Ovary (tissue), 10 donors: ENCODE measurements at places on chromosomes 13 and 19. TPM values are rescaled to one million over a fixed set of nuclear protein-coding genes. Genes with fewer than 3 reads are reported as not detected.

The ZSCAN1 gene
- total RNA-seq, result not detected

The PLD3 gene
- 173 TPM for total RNA-seq

The CUL4A gene
- 41.1 TPM for total RNA-seq

The HSH2D gene
- total RNA-seq, result 1.3 TPM

DNA sequence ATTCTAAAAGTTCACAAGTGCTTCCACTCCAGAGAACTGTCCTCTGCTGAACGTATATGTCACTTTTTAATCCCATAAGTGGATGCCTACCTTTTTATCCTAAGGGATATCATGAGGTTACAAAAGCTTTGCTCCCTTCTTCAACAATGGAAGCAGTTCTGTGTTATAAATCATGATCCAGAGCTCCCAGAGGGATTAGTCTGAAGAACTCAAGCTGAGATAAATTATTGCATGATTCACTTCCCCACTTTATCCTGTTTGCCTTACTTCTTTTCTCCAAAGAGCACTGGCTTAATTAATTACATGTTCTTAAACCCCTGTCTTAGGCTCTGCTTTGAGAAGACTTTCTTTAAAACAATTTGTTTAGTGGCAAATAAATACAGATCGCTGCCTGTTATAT is 246.7 kb downstream of the PCDH17 start:
- no peaks in the 10 kb centered on the region for H3K4me1 ChIP-seq
- no peaks in the 10 kb centered on the region for H3K27me3 ChIP-seq
- no peak overlapping the region for H3K4me3 ChIP-seq
- H3K36me3 ChIP-seq, result no peaks in the 10 kb centered on the region
- H3K27ac ChIP-seq, result no peak overlapping the region

DNA sequence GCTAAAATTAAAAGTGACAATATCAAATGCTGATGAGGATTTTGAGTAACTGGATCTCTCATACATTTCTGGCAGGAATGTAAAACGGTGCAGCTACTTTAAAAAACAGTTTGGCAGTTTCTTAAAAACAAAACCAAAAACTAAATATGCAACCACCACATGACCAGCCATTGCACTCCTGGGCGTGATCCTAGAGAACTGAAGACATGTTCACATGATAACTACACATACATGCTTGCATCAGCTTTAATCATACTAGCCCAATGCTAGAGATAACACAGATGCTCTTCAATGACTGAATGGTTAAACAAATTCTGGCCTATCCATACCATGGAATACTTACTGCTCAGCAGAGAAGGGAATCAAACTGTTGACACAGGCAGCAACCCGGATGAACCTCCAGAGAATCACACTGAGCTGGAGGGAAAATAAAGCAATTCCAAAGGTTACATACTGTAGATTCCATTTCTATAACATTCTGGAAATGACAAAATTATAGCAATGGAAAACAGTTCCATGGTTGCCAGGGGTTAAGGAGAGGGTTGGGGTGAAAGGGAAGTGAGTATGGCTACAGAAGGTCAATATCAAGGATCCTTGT is 25.5 kb upstream of the NAXD start:
- H3K4me3 ChIP-seq, result no peak overlapping the region
- no peak overlapping the region for H3K27ac ChIP-seq
- no peak for DNase-seq
- H3K4me1 ChIP-seq, result no peaks in the 10 kb centered on the region
- H3K36me3 ChIP-seq, result no peaks in the 10 kb centered on the region
- H3K27me3 ChIP-seq, result no peaks in the 10 kb centered on the region

DNA sequence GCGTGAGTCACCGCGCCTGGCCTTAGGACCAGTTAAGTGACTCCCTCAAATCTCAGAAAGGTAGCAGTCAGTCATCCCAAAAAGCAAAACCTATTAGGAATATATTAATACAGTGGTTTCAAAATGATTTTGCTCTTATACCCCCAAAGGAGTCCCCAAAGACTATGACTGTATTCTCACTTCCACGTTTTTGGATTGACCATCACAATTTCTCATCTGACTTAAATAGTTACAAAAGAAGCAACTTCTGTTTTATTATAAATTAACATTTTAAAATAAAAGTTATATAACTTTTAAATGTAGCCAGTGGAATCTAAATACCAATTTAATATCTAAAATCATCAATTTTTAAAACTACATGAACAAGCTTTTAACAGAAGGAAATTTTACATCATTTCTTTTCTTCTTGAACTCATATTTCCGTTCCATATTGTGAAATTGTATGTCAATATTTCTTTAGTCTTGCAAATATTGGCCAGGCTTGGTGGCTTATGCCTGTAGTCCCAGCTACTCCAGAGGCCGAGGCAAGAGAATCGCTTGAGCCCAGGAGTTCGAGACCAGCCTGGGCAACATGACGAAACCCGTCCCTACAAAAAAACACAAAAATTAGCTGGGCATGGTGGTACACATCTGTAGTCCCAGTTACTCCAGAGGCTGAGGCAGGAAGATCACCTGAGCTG is 1.5 kb upstream of the SPART start:
- H3K27ac ChIP-seq, result no peak overlapping the region
- H3K4me3 ChIP-seq, result no peak overlapping the region
- H3K4me1 ChIP-seq, result peaks cover 5% of the 10 kb centered on the region

GRCh38 chr13:44629465-44630183 is 53.5 kb upstream of the TSC22D1 start:
- H3K4me1 ChIP-seq, result peaks cover 3% of the 10 kb centered on the region
- no peak for DNase-seq
- no peak overlapping the region for H3K27ac ChIP-seq

GRCh38 chr13:95295026-95295425 is 6.2 kb downstream of the ABCC4 start:
- no peaks in the 10 kb centered on the region for H3K4me1 ChIP-seq
- no peak for DNase-seq
- H3K36me3 ChIP-seq, result no peaks in the 10 kb centered on the region
- no peak overlapping the region for H3K27ac ChIP-seq

- no peak overlapping the region for H3K27ac ChIP-seq
- no peak overlapping the region for H3K4me3 ChIP-seq
- H3K27me3 ChIP-seq, result no peaks in the 10 kb centered on the region
- H3K36me3 ChIP-seq, result no peaks in the 10 kb centered on the region
- H3K4me1 ChIP-seq, result no peaks in the 10 kb centered on the region
Observed at GRCh38 chr19:30268601-30269000, 103.6 kb upstream of the ZNF536 start.

- no peaks in the 10 kb centered on the region for H3K27me3 ChIP-seq
- H3K4me3 ChIP-seq, result no peak overlapping the region
- DNase-seq, result no peak
- H3K27ac ChIP-seq, result no peak overlapping the region
- H3K36me3 ChIP-seq, result no peaks in the 10 kb centered on the region
- peaks cover 13% of the 10 kb centered on the region for H3K4me1 ChIP-seq
Observed at GRCh38 chr19:7901337-7901736, 2.3 kb upstream of the MAP2K7 start.
